ENCODE measurements at places on chromosomes 1 and 21.

DNA sequence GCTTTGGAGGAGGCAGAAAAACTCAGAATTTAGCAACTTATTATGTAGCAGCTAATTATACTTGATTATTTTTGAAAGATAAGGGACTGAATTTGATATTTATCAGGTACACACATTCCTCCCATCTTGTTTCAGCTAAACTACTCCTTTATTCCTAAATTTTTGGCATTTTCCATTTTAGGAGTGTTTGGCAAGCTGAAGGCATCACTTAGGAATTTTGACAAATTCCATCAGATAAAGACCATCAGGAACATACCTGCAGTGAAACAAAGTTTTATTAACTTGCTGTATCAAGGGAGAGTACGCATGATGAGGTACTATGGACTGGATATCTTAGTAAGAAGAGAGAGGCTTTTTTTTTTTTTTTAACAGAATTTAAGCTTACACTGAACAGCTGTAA lies 1092.2 kb downstream of the PLA2G4A start:
- DNase-seq, result no peak

GRCh38 chr1:152110860-152111514 lies 4.3 kb downstream of the TCHH start:
- peak; percentile 58 for DNase-seq

- no peak for DNase-seq
Measured at GRCh38 chr1:30675761-30676160, 47.6 kb downstream of the MATN1 start.

GRCh38 chr1:28601696-28602095 lies 9.6 kb downstream of the RAB42 start:
- no peak for DNase-seq

DNA sequence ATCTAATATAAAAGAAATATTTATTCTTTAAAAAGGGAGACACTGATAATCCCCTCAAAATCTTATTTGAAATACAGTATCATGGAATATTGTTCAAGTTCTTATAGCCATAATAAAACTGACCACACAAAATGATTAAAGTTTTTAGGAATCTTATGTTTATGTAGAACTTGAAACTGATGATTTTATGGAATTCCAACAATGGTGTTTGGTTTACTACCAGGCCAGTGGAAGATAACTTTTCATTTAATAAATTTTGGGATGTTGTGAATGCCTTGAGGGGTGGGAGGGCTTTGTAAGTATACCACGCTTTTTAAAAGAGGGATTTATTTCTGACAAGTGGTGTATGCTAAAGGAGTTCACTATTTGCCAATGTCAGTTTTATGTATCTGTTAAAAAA lies 87.7 kb downstream of the RAB3GAP2 start:
- DNase-seq, result no peak

DNA sequence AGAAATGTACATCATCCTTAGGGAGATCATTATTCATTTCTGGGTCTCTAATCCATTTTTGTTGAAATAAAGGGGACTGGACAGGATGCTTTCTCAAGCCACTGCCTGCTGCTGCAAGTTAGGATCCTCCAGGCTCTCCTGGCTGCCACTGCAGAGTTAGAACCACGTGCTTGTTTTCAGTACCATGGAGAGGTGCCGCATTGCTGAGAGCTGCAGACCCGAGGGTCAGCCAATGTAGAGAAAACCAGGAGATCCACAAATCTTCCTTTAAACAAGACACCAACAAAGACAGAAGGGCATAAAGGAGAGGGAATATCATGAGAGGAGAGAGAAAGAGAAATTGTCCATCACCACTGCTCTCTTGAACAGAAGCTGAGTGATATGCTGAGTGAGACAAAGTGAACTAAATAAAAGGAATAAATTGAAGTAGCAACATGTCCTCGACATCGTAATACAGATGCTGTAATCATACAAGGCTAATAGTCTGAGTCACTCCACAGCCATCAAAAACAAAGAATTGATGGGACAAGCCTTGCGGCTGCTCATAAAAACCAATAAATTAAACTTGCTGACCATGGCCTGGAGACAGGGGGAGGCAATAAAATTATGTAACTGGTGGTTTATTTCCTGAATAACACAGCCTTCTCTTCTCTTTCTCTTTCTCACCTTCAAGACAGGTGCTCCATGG lies 255.7 kb downstream of the OMA1 start:
- DNase-seq, result no peak

DNA sequence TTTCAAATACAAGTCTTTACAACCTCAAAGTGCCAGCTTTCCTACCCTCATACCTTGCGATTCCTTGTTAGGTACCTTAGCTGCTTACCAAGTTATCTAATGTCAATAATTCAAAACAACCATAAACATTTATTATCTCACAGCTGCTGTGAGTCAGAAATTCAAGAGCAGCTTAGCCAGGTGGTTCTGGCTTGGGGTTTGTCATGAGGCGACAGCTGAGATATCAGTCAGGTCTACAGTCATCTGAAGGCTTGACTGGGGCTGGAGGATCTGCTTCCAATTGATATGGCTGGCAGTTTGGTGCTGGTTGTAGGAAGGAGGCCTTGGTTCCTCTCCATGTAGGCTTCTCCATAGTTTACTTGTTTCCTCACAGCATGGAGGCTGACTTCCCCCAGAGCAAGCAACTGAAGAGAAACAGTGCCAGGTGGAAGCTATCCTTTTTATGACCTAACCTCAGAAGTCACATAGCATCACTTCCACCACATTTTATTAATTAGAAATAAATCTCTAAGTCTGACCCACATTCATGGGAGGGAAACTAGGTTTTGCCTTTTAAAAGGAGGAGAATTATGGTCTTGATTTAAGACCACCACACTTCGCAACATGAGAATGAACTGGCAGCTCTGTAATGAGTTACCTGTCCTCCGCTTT lies 103.3 kb upstream of the FGGY start:
- DNase-seq, result no peak

DNA sequence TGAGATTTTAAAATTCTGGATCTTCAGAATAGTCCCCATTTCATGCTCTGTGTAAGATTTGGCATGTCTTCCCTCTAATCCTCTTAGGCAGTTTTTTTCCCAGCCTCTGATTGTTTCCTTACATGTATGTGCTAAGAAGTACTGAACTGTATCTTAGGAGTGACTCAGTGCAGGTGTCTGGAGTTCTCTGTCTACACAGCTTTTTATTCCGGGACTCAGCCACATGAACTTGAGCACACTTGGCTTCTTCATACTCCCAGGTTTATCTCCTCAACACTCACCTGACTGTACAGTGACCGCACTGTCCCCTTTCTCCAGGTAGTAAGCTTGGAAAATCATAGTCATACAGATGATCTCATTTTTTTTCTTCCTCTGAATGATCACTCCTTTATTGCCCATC lies 50.7 kb downstream of the SYT14 start:
- no peak for DNase-seq

- no peak for DNase-seq
Measured at GRCh38 chr1:96488777-96489176, 232.8 kb upstream of the PTBP2 start.

DNA sequence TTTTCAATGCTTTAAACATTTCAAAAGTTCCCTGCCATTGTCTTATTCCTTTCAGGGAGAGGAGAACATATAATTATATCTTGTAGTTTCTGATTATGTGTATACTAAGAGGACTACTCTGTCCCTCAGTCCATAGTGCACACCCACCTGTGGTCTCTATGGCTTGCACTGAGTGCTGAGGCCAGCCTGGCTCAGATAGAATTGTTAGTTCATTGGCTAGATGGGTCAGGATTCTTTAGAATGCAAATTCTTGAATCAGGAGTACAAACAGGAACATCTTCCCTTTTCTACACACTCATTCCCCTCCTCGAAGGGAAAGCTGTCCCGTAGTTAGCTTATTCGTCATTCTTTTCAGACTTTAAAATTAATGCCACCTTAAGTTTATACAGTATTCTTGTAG lies 8.2 kb downstream of the BACH1 start:
- DNase-seq, result no peak

DNA sequence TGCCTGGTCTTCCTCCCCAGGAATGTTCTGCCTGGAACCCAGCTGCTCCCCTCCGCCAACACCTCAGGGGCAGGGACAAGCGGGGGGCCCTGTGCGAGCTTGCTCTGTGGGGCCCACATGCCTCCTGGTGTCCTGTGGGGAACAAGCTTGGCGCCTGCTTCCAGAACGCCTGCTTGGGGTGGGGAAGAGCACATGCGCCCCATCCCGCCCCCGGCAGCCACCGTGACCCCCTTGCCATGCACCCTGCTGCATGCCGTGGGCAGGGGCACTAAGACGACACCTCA lies 57.4 kb downstream of the MEGF6 start:
- no peak for DNase-seq

- no peak for DNase-seq
Measured at GRCh38 chr1:237235091-237235490, 193.1 kb downstream of the RYR2 start.

- no peak for DNase-seq
Measured at GRCh38 chr1:107622966-107623365, 342.0 kb downstream of the VAV3 start.

DNA sequence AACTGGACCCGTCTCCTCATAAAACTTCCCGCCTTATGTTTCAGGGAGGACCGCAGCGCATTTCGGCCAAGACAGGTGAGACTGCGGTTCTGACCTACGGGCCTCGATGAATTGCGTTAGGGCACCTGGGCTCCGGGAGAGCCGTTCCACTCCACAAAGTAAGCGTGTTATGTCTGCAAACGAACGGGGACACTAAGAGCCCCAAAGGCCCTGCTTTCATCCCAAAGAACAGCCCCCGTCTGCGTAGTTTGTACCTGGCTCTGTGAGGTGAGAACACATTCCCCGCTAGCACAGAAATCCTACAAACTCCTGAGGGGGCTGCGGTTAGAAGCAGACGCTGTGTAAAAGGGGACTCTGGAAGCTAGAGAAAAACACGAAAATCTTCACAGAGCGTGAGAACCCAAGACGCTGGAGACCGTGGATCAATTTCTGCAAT lies 41.6 kb upstream of the PPIAL4F start:
- no peak for DNase-seq

DNA sequence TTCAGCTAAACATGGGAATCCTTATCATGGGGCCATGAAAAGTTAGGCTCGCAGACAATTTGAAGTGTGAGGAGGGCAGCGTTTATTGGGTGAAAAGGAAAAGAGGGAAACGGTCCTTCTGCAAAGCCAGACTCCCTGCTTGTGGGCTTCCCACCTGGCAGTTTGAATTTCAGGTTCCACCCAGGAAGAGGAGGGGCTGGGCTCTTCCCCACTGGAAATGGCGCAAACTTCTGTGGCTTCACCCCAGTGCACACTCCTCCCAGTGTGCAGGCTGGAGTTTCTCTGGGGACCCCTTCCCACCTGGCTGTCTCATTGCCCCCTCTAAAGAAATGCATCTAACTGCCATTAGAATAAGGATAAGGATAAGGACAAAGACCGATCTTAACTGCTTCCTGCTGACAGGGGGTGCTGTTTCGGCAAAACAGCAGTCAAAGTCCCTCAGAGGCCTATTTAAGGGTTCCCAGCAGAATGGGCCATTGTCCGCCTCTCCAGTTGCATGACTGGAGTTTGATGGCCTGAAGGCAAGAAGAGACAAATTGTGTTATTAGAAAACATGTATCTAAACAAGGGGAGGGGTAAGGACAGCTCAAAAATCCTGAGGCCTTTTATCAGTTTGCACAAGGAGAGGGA lies 20.4 kb downstream of the AIM2 start:
- DNase-seq, result no peak

DNA sequence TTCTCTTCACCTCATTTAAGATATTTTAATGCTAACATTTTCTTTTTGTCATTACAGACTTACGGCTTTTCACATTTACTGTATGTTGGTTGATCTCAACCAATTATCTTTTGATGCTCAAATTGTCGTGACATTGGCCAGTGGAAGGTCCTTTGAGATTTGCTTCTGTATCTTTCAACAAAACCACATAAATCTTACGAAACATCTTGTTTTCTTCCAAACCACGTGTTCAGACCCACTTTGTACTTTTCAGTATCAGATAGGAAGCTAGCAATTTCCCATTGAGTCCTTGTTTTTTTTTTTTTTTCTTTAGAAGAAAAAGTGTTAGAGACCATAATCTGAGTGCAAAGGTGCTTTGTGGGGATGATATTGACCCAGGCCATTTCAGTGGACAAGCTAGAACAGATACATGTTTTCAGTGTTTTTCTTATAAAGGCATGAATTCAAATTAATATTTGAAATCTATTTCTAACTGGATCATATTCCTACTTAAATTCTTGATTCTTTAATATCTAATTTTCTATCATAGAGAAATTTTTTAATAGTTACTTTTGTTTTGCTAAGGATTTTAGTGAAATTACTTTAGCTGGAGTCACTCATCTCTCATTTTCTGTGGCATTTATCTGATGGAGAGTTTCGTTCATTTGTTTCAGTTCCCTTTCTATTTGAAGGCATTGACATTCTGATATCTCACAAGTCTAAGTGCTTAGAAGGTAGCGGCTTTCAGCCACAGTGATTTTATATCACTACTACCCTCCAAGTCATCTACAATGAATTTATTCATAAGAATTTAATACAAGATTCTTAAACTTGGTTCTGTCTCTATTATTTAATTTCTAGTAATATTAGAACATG lies 26.7 kb downstream of the ATG4C start:
- DNase-seq, result no peak

- no peak for DNase-seq
Measured at GRCh38 chr1:25785333-25786067, 14.5 kb upstream of the SELENON start.

Data from glutamatergic neuron (in vitro differentiated cells).